Neuronal stem cell (in vitro differentiated cells): ENCODE measurements at places on chromosomes 16 and 17.

GRCh38 chr17:81422776-81423697, 27.8 kb downstream of the BAHCC1 start:
- no peak for DNase-seq

GRCh38 chr16:2856061-2856670, 1.8 kb downstream of the PRSS22 start:
- no peak for DNase-seq

- DNase-seq, result no peak
Measured at GRCh38 chr16:84166796-84167695, 19.8 kb downstream of the TAF1C start.

DNA sequence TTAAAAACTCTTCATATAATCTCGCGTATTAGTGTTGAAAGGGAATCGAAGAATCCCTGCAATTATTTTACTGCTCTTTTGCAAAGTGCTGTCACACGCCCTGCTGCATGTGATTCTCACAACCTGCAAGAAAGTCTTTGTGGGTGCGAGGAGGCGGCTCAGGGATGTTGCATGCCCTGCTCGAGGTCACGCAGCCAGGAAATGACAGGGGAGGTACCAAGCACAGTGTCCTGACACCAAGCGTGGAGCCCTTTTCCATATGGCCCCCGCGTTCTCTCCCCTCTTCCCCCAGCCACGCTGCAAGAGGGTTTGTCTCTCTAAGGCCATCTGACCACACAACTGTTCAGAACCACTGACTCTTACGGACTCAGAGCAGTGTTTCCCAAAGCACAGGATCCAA, 37.6 kb downstream of the OR3A1 start:
- DNase-seq, result no peak

DNA sequence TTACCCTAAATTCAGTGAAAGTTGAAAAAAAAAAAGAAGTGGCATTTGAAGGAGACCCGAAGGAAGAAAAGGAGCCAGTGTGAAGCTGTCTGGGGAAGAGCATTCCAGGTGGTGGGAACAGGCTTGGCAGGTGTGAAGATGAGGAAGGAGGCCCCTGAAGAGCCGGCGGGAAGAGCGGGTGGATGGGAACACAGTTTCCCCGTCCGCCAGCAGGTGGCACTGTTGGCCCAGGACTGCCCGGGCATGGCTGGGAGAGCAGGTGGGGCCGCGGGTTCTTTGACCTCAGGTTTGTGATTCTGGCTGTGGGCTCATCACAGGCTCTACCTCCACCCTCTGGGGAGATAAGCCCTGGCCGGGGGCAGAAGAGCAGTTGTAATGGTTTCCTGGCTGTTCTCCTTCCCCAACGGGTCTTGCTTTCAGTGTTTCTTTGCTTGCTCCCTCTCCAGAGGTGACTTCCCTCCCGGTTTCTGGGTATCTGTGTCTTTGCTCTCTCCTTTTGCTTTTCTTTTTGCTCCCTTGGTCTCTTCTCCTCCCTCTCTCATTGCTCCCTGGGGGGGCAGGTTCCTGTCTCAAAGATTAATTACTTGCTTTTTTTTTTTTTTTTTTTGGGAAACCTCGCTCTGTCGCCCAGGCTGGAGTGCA, 32.3 kb downstream of the RAP1GAP2 start:
- DNase-seq, result peak; percentile 71

- DNase-seq, result no peak
Measured at GRCh38 chr16:79253100-79253631, 347.4 kb downstream of the MAF start.

- no peak for DNase-seq
Measured at GRCh38 chr17:43856141-43856540, 9.2 kb downstream of the CD300LG start.

GRCh38 chr17:57870283-57870635, 20.4 kb upstream of the MRPS23 start:
- DNase-seq, result no peak

GRCh38 chr16:56226845-56227525, 35.7 kb downstream of the GNAO1 start:
- DNase-seq, result no peak

GRCh38 chr17:51610155-51610554, 349.8 kb downstream of the UTP18 start:
- DNase-seq, result no peak

DNA sequence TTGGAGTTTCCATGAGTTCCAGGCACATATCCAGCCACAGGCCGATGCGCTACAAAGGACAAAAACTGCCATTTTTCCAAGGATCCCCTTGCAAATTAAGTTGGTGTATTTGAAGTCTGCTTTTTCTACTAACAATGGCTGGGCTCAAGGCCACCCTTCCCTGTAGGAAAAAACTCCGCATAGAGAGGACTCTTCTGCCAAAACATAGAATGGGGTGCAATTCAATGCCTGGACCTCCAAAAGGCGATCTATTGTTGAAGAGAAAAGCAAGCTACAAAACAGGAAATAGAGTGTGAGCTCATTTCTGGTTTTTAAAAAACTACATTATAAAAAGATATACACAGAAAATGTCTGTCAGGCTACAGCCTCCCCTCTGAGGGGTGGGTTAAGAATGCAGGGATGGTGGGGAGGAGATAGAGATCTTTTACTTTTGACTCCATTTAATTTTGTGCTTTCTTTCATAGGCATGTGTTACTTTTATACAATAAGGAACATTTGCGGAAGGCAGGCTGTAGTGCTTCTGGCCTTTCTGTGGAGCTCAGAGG, 22.9 kb upstream of the PRSS54 start:
- DNase-seq, result no peak

GRCh38 chr17:8372422-8372821, 4.1 kb downstream of the KRABD2 start:
- no peak for DNase-seq

GRCh38 chr17:7839190-7839875, 5.3 kb downstream of the KDM6B start:
- DNase-seq, result no peak

- no peak for DNase-seq
Measured at GRCh38 chr17:72788950-72789585, 303.4 kb downstream of the SLC39A11 start.

DNA sequence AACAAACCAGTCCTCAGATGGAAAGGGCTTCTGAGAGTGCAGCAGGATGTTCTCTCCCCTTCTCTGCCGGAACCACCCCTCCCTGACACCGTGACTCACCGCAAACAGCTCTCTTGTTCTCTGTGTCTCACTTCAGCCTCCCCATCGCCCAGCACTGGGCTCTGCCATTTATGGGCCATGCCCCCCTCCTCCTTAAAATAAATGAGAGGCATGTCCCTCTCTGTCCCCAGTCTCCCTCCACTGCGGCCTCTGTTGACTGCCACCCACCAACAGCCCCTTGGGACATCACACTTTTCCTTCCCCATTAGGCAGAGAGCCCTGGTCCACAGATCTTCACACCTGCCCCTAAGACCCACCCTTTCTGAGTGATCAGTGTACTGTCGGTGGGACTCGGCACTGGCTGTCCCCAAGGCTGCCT, 6.3 kb downstream of the CCDC102A start:
- DNase-seq, result no peak

DNA sequence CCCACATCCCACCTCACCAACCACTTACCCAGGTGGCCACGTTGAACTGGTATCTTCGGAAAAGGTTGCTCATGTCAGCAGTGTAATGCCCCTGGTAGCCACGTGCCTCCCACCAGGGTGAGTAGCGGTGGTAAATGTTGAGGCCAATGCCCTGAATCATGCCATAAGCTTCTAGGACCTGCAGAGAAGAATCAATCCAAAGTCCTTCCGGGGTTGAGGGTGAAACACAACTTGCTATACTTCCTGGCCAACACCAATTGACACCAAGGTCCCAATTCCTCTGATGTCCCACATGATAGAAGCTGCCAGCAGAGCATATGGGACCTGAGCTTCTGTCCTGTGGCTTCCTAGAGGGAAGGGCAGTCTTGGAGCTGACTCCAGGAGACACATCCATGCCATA, 11.3 kb upstream of the CNOT1 start:
- no peak for DNase-seq

GRCh38 chr17:63506627-63507026, 16.5 kb upstream of the KCNH6 start:
- DNase-seq, result no peak

- peak; percentile 83 for DNase-seq
Measured at GRCh38 chr16:84547546-84548061, 43.1 kb upstream of the MEAK7 start.

GRCh38 chr17:59330053-59330942, 1.2 kb upstream of the YPEL2 start:
- DNase-seq, result peak; percentile 41
